CD4-positive, alpha-beta T cell treated with Interleukin-10 for 1 hour (primary cell): ENCODE measurements at places on chromosomes 13 and 19.

DNA sequence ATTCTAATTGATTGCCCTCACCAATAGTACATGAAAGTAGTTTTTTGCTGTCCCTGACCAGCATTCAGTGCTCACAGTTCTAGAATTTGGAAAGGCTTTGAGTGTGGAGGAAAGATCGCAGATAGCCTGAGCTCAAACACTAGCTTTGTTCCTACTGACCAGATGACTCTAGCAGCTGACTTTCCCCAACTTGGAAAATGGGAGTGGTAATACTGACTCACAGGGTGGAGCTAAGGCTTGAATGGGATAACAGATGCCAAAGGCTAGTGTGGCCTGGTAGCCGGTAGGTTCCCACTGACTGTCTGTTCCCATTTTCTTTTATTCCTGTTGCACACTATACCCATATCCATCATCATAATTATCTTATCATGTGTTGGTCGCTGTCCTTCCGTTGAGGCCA is 3.7 kb downstream of the ZSCAN22 start:
- no peak for DNase-seq

- DNase-seq: peak; percentile 43
Measured at GRCh38 chr19:16446724-16447368, 24.9 kb downstream of the EPS15L1 start.

GRCh38 chr19:2058570-2059421 is 7.8 kb upstream of the MKNK2 start:
- DNase-seq: no peak

DNA sequence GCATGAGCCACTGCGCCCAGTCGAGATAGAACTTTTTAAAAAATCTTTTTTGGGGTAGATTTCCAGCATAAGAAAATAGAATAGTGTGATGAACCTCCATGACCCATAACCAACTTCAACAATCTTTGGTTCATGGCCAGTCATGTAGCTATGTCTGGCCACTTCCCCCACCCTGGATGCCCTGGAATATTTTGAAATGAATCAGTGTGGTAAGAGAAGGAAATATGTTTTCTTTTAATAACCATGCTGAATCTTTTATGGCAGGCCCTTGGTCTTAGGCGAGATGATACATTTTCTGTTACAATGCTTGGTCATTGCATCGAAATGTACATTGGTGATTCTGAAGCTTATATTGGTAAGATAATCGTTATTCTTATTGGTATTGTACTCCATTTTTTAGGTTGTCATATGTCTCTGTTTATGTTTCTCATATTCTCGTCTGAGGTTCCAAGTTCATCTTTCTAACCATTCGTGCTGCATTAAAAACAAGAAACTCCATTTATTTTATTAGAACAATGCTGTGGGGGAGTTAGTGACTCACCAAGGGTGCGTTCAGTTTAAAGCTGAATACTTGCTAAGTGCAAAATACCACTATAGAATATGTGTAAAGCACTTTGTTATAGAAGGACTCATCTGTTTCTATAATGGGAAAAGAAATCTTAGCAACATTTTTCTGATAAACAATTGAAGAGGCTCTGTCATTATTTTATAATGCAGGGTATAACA is 16.4 kb upstream of the UPF3A start:
- DNase-seq: no peak

GRCh38 chr13:97275776-97276501 is 53.8 kb downstream of the MBNL2 start:
- no peak for DNase-seq
